NCI-H2171 treated with DMSO at 0.1 percent for 48 hours (cell line): ENCODE measurements at places on chromosomes 1 and 21.

DNA sequence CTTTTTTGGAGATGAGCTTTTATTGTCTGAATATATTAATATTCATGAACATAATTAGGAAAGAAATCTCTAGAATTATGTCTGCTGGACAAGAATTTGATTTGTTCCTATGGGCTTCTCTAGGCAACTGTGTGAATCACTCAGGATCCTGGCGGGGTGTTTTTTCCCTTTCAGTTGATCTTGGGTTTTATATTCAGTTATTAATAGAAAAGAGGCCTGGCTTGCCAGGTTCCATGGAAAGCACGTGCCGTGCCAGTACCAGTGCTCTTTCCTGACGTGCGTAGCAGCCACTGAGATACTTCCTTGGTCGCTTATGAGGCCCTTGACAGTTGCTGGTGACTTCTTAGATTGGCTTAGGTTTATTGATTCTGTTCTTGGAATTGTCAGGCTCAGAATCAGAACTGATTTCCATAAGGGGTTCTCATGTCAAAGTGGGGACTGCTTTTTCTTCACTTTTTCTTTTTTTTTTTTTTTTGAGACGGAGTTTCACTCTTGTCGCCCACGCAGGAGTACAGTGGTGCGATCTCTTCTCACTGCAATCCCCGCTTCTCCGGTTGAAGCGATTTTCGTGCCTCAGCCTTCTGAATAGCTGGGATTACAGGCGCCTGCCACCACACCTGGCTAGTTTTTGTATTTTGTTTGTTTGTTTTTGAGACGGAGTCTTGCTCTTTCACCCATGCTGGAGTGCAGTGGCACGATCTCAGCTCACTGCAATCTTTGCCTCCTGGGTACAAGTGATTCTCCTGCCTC is 48.7 kb upstream of the KIF1B start:
- DNase-seq = no peak

DNA sequence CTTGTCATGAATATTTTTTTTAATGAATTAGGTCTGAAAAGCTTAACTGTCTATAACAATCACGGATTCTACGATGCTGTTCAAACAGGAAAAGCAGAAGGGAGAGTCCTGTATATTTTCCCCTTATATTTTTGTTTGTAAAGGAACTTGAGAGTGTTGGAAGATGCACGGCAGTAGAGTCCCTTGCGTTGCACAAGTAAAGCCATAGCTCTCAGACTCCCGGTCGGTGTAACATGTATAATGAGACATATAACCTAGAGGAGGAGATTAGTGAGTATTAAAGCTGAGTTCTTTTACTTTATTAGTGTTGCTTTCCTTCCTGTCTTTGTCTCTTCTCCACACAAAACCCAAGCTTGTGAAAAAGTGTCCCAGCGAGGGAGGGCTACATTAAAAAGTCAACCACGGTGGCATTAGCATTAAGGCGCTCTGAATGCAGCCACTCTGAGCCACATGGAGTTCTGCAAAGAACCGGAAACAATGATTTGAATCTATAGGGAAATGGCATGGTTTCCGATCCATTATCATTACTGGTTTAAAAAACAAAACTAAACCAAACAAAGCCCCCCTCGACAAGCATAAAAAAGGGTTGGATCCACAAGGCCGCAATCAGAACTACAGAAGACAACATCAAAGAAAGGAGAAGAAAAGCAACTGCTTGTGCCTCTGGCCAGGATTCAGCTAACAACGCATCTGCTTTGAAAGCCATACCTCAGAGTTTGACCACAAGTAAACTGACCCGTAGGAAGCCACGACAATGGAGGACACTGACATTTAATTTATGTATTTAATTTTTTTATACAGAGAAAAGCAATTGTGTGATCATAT is 356.8 kb downstream of the LMO4 start:
- DNase-seq = no peak

DNA sequence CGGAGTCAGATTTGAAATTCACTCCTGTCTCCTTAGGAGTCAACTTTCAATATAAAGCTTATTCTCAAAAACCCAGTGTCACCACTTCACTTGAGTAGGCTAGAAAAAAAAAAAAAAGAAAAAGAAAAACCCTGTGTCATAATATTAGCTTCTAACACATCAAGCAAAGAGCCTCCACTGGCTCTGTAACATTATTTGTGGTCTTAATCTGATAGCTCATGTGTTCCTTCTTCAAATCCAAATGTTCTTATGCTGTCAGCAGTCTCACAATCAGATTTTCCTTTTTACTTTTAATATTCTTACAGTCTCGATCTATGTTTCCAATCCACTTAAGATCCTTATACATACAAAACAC is 26.1 kb upstream of the PSMG1 start:
- DNase-seq = no peak

DNA sequence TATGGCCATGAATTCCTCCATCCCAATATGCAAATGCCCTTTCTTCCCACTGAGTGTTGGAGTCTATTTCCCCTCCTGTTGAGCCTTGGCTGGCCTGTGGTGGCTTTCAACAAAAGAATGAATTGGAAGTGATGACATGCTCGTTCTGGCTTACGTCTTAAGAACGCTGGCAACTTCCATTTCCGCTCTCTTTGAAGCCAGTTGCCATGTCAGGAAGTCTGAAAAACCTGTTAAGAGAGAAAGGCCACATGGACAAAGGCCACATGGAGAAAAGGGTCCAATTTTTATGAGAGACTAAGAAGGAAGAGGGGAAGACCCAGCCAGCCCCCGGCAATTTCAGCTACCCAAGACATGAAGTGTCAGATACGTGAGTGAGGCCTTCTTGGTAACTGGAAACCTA is 45.6 kb upstream of the GADD45A start:
- DNase-seq = no peak

- DNase-seq = no peak
These were observed 1.6 kb upstream of the ENO1 start for GRCh38 chr1:8879922-8880676.

GRCh38 chr1:115838431-115839028 is 2.4 kb downstream of the NHLH2 start:
- DNase-seq = no peak

DNA sequence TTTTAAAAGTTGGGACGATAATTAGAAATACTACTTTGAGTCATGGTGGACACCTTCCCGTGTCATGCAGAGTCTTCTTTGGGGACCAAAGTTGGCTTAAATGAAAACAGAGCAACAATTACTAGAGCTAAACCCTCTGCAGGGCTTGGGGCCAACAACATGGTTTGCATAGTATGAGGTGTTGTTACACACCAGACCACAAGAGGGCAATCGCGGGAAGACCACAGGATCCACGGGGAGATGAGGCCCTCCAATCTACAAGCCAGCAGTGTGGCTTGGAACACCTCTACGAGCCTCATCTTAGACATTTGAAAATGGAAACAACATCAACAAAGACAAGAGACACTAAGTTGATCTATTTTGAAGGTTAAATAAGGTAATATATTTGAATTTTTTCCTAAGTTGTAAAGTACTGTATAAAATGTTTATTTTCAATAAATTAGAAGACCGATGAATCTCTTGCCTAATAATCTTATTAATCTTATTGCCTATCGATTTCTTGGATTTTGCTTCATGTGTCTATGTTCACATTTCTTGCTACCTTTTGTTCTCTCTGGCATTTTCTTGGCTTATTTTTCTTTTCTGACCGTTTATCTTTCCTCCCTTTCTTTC is 8.2 kb upstream of the SMCP start:
- peak; percentile 62 for DNase-seq

DNA sequence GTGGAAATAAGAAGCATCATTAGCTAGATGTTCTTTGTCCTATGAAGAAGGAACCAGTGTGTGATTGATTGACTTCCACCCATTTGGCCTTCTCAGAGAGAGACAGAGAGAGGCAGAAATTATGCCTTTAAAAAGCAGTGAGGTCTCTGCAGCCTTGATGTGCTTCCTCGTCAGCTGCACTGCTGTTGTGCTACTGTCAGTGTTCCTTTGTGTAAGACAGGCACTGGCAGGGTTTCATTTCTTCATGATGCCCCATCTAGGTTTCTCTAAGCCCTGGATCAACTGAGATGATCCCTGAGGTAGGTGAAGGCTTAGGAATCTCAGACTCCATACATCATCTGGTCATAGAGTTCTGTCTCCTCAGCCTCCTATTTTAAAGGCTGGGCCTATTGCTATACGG is 34.9 kb downstream of the GPR3 start:
- DNase-seq = no peak

DNA sequence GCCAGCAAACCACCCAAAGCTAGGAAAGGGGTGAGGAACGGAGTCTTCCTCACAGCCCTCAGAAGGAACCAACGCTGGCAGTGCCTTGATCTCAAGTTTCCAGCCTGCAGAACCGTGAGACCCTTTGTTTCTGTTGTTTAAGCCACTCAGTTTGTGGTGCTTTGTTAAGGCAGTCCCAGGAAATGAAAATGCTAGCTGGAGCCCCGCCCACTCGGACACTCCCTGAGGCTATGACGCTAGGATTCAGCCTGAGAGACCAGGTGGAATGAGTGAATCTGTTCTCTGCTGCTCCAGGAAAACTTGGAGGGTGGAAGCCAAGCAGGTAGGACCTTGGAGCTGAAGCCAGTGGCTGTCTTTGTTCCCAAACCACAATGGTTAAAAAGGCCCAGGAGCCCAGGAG is 196.5 kb upstream of the POU3F1 start:
- no peak for DNase-seq

GRCh38 chr1:38452246-38452645 is 405.7 kb upstream of the POU3F1 start:
- no peak for DNase-seq

DNA sequence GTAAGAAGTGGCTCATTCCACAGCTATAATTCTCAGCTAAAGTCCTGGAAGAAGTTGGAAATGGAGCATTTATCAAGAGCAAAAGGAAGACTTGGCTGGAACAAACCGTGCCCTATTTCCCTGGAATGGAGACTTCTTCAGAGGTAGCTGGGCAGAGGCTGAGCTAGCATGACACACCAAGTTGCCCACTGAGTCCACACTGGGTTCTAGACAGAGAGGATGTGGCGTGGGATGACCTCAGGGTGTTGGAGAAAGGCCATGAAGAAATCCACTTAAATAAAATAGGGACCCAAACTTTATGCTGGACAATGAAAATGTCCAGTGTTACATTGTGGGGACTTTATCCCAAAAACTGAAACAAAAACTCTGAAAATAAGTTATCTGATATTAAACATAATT is 116.2 kb downstream of the KCNJ6 start:
- no peak for DNase-seq

- DNase-seq = peak; percentile 61
These were observed 23.6 kb downstream of the LAMC2 start for GRCh38 chr1:183209533-183210158.

DNA sequence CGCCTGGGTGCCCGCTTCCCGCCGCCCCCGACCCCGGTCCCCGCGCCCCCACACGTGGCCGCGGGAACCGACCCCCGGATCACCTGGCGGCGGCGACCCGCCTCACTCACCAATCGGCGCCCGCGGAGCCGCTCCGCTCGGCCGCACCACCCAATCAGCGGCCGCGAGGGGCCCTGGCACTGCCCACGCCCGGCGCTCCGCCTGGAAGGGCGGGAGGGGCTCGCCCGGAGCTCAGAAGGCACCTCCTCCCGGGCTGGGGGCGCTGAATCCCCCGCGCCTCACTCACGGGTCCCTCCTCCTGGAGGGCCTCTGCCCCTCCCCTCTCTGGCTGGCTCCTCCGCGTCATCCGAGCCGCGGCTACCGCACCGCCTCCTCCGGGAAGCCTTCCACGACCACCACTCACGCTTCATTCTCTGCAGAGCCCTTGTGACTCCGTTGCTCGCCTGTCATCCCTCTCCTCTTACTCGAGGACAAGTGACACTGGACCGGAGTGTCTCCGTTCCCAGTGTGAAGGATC is 374 bp downstream of the SH2D5 start:
- DNase-seq = peak; percentile 79

- no peak for DNase-seq
These were observed 905 bp downstream of the BTBD19 start for GRCh38 chr1:44808938-44809917.

- no peak for DNase-seq
These were observed 379.8 kb downstream of the PTPRC start for GRCh38 chr1:199018471-199019135.

- no peak for DNase-seq
These were observed at the start of gene TTC34 for GRCh38 chr1:2801535-2802291. TTC34 (minus strand) TSS chr1:2801693; CDS start chr1:2800827, 866 bp downstream.
